ENCODE measurements at places on chromosomes 11 and 22.

GRCh38 chr11:80635178-80635577, 1194.3 kb upstream of the TENM4 start:
- no peak for DNase-seq

GRCh38 chr22:38868886-38869381, 3.1 kb downstream of the CBX6 start:
- peak; percentile 83 for DNase-seq

DNA sequence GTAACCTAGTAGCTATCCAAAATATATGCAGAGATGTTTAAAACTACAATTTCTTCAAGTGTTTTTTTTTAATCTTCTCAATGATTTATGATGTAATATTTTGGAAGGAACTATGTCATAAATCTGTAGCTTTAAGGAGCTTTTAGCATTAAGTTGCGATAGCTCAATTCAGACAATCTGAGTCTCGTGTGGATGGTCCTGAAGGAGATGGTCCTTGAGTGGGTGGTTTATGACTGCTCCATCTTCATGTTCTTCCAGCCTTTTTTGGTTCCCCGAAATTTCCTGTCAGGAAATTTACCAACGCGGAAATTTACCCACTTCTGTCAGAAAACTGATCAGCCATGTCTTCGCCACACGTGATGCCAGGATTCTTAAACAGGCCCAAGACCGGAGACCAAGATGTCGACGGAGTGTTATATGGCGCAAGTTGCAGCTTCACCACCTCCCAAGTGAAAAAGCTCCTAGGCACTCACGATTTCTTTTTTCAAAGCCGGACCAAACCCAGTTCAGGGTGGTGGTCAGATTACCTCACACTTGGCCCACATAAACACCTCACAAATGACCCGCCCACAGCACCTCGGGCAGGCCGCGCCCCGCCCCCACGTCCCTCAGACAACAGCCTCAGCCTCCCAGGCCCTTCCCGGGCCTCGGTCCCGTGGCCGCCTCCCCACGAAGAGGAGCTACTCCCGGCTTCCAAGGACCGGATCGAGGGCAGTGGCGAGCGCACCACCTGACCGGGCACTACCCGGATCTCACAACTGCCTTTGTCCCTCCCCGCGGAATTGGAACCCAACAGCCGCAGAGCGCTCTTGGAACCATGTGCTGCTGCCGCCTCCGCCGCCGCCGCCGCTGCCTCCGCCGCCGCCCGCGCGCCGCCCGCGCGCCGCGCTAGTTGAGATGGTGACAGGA, at the start of gene MORC2:
TSS of gene MORC2 (minus strand) at position 760 of the 909 bp plus-strand sequence. CDS start 885 bp downstream, outside the sequence.
- DNase-seq = no peak

DNA sequence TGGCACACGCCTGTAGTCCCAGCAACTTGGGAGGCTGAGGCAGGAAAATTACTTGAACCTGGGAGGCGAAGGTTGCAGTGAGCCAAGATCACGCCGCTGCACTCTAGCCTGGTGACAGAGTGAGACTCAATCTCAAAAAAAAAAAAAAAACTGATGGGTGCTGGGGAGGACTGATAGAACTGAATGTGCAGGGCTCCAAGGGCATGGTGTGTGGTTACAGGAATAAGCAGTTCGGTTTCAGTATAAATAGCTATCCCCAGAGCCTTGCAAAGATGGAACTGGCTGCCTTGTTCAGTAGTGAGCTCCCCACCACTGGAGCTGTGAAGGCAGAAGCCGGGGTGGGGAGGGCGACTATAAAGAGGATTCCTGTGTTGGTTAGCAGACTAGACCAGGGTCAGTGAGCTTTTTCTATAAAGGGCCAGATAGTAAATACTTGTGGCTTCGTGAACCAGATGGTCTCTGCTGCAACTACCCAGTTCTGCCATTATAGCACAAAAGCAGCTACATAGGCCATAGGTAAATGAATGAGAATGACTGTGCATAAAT, 5.9 kb downstream of the TOM1 start:
- DNase-seq = no peak

GRCh38 chr11:1839924-1840779, 1.4 kb downstream of the TNNI2 start:
- no peak for DNase-seq

DNA sequence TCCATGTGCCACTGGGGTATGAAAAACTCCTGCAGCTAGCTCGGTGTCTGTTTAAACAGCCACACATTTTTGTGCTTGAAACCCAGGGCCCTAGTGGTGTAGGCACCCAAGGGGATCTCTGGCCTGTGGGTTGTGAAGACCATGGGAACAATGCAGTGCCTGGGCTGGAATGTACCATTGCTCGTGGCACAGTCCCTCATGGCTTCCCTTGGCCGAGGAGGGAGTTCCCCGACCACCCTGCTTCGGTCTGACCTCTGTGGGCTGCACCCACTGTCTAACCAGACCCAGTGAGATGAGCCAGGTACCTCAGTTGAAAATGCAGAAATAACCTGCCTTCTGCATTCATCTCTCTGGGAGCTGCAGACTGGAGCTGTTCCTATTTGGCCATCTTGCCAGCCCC, 214.0 kb downstream of the TRPC6 start:
- DNase-seq = no peak

GRCh38 chr11:70698871-70699270, 300.5 kb downstream of the CTTN start:
- no peak for DNase-seq

GRCh38 chr11:12192794-12193514, 82.6 kb downstream of the MICAL2 start:
- no peak for DNase-seq
